ENCODE measurements at places on chromosomes 7 and 10. TPM values are rescaled to one million over a fixed set of nuclear protein-coding genes. Genes with fewer than 3 reads are reported as not detected.

Gene GPER1
- total RNA-seq: 3.6 TPM

Gene IFIT1B
- total RNA-seq: under 0.01 TPM

Gene HHEX
- total RNA-seq: 2.8 TPM

Gene IL15RA
- 5.3 TPM for total RNA-seq

Gene ASZ1
- not detected for total RNA-seq

Gene ITGA8
- total RNA-seq: under 0.01 TPM

Gene RET
- 0.17 TPM for total RNA-seq

Gene CLCN1
- not detected for total RNA-seq

Gene HTR5A
- total RNA-seq: not detected

Gene LRIT1
- not detected for total RNA-seq

Gene CNPY1
- total RNA-seq: not detected

Gene CCDC172
- total RNA-seq: not detected

Gene TFPI2
- total RNA-seq: 26.3 TPM

Gene PNLIP
- total RNA-seq: not detected

Gene CTAGE8
- total RNA-seq: 0.60 TPM

Gene SPDYE1
- total RNA-seq: under 0.01 TPM

Gene CPN1
- not detected for total RNA-seq

Gene EIF5AL1
- 0.09 TPM for total RNA-seq

Gene DNAJB12
- total RNA-seq: 14.8 TPM

Gene RBM48
- total RNA-seq: 11.7 TPM

Gene SH3PXD2A
- 12.0 TPM for total RNA-seq

Gene GDF10
- total RNA-seq: 152 TPM

Gene CTAGE4
- 0.32 TPM for total RNA-seq

Gene SPDYE3
- total RNA-seq: not detected

Gene GTPBP4
- total RNA-seq: 21.1 TPM

Gene MRLN
- total RNA-seq: not detected

Gene TMEM184A
- under 0.01 TPM for total RNA-seq

Gene MRPS24
- total RNA-seq: 105 TPM

Gene ZDHHC4
- total RNA-seq: 77.2 TPM

Gene OR2A5
- not detected for total RNA-seq

Gene ERVW-1
- total RNA-seq: not detected

Gene ZNF92
- total RNA-seq: 2.7 TPM

Gene ENKUR
- total RNA-seq: 0.16 TPM

Gene VWDE
- 0.16 TPM for total RNA-seq

Gene CHST15
- total RNA-seq: 0.63 TPM

Gene SCIN
- total RNA-seq: not detected

Gene NEBL
- 0.16 TPM for total RNA-seq

Gene SLC26A3
- not detected for total RNA-seq

Gene ZCCHC24
- 35.1 TPM for total RNA-seq

Gene ARHGAP21
- 130 TPM for total RNA-seq

Gene CPA5
- under 0.01 TPM for total RNA-seq

Gene ESYT2
- total RNA-seq: 56.5 TPM

Data from bronchial smooth muscle cell (primary cell).